ENCODE measurements at places on chromosomes 1 and 21.
A peak's percentile ranks its signal among the peaks of the same experiment; 100 is the strongest.

DNA sequence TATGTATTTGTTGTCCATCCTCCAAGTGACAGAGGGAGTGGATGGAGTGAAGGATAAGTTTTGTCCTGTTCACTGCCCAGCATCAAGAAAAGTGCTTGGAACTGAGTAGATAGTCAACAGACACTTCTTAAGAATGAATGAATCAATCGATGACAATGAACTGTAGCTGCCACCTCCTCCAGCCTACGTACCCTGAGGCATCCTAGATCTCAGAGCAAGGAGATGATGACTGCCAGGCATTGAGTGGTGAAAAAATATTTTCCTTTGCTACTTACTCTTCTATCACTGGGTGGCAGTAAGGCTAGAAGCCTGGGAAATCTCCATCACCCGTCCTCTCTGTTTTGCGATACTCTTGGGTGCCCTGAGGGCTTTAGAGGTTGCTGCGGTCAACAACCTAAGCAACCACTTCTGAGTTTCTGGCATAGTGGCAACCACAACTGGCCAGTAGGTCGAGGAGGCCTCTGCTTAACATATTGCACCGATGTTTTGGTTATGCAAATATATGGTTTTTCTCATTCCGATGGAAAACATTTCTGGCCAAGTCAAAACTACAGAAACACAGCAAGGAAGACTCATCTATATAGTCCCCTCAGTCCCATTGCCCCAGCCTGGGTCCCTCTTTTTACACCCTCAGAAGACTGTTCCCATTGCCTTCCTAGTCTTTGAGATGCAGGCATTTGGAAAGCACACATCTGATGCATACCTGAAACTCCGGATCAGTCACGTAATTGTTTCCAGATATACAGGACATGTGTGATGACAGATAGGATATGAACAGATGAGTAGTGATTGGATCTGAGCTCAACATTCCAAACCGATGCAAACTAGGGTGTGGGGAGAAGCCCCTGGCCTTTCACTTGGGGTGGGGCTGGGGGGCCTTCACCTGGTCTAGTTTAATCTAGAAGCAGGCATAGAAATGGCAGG lies 136.8 kb downstream of the RUNX1 start:
- DNase-seq: no peak

GRCh38 chr1:147492207-147492606 lies 49.1 kb upstream of the BCL9 start:
- DNase-seq: no peak

- no peak for DNase-seq
Observed at GRCh38 chr1:10128101-10128765, 82.1 kb upstream of the KIF1B start.

- DNase-seq: no peak
Observed at GRCh38 chr1:199574950-199575349, 452.6 kb upstream of the NR5A2 start.

- peak; percentile 11 for DNase-seq
Observed at GRCh38 chr1:87513255-87513654, 184.6 kb downstream of the LMO4 start.

GRCh38 chr1:19441048-19441780 lies 44.1 kb downstream of the CAPZB start:
- no peak for DNase-seq

DNA sequence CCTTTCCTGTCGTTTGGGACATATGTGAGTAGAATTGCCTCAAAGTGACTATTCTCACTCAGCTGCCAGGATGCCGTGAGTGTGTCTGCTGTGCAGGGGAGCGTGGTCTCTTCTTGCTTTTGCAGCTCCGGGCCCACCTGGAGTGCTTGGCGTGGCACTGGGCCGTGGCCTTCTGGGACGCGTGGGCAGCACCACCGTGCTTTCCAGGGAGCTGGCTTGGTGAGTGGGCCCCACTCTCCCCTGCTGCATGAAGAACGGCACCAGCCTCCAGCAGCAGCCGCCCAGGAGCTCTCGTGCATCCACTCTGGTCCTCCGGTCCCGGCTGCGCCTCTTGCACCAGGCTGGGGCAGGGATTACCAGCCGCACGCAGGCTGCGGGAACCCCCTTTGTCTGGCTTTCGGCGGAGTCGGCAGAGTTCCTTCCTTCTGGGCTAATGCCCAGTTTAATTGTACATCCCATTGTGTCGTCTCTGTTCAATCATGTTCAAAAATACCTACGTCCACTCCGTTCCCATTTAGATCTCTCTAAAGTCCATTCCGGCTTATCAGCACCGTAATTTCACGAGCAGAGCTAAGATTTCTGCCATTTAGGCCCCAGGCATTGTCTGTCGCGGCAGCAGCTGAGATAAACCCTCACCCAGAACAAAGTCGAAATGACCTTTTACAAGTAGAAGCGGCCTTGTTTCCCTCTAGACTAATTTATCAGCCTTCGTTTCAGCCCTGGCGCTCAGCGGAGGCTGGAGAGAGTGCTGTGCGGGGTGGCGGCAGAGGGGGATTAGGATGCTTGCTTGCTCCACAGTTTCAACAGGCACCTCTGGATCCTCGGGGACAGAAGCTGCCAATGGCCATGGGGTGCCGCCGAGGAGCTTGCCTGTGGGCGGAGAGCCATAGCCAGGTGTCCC lies 129.6 kb downstream of the PRDM16 start:
- DNase-seq: no peak

- DNase-seq: no peak
Observed at GRCh38 chr1:151526735-151527525, 13.2 kb upstream of the TUFT1 start.

- peak; percentile 84 for DNase-seq
Observed at GRCh38 chr1:19427087-19427781, 58.1 kb downstream of the CAPZB start.

Data from fibroblast of mammary gland (primary cell).